Renal pelvis (tissue), 12 donors: ENCODE measurements at places on chromosomes 5 and 9. TPM values are rescaled to one million over a fixed set of nuclear protein-coding genes. Genes with fewer than 3 reads are reported as not detected.

Gene SLC36A2
- 16.0 TPM for polyA plus RNA-seq

GRCh38 chr5:108461628-108462367 is 79.9 kb upstream of the FBXL17 start:
- DNase-seq = no peak

Gene NTRK2
- 97.1 TPM for polyA plus RNA-seq

Gene PCSK5
- polyA plus RNA-seq = 15.9 TPM

DNA sequence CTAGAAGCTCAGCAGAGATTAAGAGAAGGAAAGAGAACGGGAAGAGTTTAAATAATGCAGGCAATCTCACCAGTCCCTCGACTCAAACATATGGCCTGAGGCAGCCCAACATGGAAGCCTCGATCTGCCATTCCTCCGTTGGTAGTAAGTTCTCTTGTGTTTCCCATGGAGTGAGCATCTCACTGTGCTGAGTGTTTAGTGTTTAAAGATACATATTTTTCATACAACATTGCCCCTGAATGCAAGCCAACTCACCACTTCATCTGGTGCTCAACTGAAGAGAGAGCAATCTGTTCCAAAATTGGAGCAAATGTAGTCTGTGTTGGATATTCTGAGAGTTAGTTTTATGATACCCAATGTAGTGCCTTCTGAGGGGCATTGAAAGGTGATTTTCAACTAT is 171.5 kb upstream of the ATP10B start:
- DNase-seq = no peak

DNA sequence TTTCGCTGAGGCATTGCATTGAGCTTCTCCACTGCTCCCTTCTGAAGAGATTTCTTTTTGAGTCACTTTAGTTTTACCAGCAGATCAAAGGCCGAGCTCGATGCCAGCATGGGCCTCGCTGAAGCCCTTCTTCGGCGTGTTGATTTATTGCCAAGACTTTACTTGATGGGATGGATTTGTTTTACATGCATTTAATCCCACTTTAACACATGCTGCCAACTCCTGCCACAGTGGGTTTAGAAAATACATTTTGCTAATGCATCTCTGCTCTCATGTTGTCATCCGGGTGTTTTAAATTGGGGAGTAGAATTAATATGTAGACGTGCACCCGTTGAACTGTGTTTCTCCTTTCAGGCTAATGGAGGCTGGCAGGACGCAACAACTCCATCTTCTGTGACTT is 218.3 kb downstream of the PBX3 start:
- DNase-seq = no peak

DNA sequence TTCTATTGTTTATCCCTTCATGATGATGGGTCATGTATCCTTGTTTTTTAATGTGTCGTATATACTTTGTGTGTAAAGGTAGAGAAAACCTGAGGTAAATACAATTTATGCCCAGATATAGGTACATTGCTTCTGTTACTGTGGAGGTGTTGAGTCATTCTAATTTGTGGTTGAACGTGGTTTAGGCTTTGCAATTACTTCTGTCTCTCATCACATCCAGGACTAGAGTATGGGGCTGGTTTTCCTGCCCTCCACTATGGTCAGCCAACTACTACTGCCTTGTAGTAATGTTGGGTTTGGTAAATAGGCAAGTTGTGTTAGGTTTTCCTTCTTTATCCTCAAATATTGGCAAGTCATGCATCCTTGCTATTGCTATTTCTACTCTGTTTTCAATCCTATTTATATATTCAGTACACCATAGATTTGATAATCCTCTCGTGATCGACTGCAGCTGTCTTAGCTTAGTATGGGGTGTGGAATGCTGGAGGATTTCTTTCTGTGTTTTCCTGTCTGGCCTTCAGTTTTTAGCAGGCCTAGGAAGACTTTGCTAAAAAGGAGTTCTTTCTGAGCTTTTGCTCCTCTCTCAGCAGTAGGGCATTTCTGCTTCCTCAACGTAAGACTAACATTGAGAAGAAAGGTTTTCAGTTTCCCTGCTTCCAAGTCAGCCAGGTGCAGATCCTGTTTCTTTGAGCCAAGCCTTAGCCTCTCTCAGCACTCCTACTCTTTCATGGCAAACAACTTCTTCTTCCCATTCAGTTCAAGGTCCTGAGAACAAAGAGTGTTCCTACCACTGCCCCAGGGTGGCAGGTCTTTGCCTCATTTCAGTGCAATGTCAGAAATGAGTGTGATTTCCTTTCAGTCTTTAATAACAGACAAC is 844.4 kb upstream of the CDH18 start:
- no peak for DNase-seq

Gene MSX2
- 1.2 TPM for polyA plus RNA-seq

Gene OLFM1
- polyA plus RNA-seq = 2.6 TPM

- no peak for DNase-seq
Observed at GRCh38 chr9:130147910-130148309, 24.3 kb upstream of the NCS1 start.

- peak; percentile 65 for DNase-seq
Observed at GRCh38 chr9:4297151-4297785, 2.6 kb downstream of the GLIS3 start.

Gene GCNT1
- polyA plus RNA-seq = 3.7 TPM

Gene TRMO
- polyA plus RNA-seq = 19.9 TPM

- DNase-seq = peak; percentile 36
Observed at GRCh38 chr9:69122549-69123141, 51.4 kb upstream of the TJP2 start.

Gene BRIX1
- 48.8 TPM for polyA plus RNA-seq

DNA sequence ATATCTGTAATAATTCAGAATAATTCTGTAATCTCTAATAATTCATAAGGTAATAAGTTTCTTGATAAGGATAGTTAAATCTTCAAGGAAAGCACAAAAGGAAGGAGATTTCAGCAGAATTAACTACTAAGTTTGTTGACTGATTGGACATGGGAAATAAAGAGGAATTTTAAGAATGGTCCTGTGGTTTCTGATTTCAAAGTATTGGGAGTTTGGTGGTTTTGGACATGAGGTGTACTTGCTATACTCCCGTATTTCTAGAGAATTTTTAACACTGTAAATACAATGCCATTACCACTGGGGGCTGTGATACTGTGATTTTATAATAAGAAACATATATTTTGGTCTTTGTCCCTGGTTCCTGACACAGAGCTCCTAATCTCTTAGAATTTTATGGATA is 123.9 kb downstream of the UNC13B start:
- no peak for DNase-seq

- no peak for DNase-seq
Observed at GRCh38 chr5:147830035-147830434, 1.4 kb downstream of the SPINK1 start.

Gene GABRA1
- polyA plus RNA-seq = not detected

DNA sequence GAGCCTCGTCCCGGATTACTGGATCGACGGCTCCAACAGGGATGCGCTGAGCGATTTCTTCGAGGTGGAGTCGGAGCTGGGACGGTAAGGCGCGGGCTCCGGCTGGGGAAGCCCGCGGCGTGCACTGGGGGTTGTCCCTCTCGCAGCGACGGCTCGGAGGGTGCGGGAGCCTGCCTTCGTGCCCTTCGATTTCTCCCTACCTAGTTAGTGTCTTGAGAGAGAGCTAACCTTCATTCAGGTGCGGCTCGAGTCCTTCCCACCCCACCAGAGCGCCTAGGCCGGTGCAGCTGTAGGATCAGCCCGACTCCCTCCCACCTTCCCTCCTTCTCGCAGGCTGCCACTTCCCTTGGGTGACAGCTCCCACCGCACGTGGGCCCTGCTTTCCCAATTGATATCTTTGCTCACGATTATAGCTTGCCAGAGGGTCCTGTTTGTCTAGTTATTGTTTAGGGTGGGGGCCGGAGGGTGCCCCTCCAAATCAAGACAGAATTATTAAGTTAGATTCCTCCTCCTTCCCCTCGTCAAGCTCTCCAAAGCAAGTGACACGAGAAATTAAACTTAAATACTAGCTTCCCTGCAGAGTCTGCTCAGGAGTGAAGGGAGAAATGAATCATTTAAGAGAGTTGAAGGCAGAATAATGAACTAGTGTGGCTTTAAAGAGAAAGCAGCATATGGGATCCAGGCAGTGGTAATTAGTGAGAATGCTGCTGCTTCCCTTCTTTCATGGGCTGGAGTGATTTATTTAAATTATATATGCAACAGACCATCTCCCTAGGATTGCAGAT is 569 bp downstream of the CAMK4 start:
- peak; percentile 8 for DNase-seq

DNA sequence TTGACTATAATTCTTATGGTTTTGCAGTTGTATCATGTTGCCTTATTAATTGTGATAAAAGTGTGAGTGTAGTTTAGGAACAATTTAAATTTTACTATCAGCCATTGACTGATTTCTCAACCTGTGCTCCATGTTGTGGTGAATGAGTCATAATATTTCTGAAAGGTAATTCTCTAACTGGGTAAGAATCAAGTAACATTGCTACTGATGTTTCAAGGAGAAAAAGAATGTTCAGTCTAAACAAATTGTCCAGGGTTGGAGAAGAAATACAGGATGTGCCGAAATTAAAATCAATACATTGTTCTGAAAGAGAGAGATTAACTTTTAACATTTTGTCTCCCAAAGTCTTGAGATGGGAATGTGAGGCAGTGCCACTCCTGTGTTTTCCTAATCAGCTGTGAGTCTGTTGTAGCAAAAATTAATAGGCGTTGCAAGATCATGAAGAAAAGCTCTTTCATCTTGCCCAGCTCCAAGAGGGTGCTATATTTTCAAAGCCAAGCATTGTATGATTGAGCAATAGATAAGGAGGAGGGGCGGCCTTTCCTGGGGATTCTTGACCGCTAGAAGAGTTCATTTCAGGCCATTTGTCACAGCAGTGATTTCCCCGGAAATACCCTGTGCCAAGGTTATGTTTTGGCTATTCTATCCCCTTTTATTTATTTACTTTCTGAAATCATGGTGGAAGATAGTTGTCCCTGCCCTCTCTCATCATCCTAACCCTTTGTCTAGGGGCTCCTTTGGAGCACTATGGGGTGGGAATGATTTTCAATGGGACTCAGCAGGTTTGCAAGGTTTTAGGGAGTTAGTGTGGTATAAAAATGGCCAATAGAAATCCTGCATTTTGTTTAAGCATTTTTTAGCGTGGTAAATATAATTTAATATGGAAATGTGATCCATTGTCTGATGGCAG is 151.6 kb downstream of the FOCAD start:
- peak; percentile 2 for DNase-seq

Gene CDKN2A
- not detected for polyA plus RNA-seq

Gene JMY
- polyA plus RNA-seq = 23.1 TPM

DNA sequence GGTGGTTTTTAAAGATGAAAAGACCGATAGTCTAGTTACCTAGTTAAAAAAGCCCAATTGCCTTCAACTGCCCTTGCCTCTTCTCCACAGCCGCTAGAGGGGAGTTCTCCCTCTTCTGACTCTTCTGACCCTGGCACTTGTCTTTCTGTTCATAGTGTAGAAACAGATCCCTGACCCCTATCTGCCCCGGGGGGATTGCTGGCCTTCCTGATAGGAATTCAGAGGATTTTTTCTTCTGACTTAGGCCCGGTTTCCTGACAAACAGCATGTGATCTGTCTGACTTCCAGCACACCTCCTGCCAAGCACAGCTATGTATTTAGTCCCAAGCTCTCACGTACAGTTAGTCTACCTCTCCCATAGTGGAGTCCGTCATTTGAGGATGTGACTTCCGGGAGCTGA is 5.0 kb upstream of the TMEM268 start:
- DNase-seq = no peak

Gene RNF145
- polyA plus RNA-seq = 82.0 TPM

- DNase-seq = no peak
Observed at GRCh38 chr5:41908374-41909079, 4.4 kb downstream of the RIMOC1 start.

Gene TAF11L5
- polyA plus RNA-seq = not detected

DNA sequence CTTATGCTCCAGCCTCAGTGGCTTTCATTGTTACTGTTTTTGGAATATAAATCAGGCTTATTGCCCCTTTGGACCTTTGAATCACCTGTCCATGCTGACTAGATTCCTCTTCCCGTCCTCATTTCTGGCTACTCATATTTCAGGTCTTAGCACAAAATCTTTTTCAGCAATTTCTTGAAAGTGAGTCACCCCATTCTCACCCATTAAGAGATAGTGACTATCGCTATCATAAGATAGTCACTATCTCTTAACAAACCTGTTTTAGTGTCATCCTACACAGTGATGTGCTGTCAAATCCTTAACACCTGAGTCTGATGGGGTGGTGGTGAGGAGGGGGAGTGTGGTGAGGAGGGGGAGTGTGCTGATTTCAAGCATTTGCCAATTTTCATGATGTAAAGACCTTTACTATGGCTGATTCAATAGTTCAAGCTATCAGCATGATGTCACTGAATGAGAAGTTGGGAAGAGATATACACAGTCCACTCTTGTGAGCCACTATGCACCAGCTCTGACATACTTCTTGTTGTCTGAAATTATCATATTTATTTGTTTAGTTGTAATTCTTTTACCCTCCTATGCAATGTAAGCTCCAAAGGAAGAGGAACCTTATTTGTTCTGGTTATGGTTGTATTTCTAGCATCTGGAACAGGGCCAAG is 95.3 kb downstream of the GRIA1 start:
- DNase-seq = no peak

Gene RGS14
- polyA plus RNA-seq = 18.9 TPM

DNA sequence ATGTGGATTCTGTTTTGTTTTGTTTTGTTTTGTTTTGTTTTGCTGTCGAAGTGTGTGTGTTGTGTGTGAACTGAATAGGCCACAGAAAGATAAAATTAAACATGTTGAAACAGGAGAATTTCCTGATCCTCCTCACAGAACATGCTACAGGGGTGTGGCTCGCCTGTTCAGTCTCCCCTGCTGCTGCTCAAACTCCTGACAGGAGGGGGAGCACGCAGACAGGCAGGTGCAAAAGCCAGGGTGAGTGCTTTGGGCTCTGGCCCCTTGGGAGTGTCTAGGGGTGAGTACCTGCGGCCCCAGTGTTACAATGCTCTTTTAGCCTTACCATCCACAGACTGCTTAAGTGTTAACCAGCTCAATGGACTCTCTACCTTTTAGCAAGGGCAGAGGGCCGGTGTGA is 473.5 kb downstream of the MAT2B start:
- no peak for DNase-seq

DNA sequence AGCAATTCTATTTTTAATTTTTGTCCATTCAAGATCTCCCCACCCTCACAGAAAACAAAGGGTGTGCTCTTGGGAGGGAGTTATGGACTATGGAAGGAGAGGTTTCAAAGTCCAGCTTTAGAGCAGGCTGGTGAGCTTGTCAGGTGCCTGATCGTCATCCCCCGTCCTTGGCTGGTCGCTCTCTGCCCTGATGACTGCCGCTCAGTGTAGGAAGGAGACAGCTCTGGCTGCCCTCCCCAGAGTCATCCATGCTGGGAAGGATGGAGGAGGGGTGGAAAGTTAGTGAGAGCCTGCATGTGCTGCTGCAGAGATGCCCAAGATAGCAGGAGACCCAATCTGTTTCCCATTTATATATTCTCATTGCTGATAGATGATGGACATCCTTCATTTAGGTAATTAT is 96.6 kb downstream of the NLN start:
- DNase-seq = no peak
